Right renal cortex interstitium (tissue), 3 donors: ENCODE measurements at places on chromosomes 2 and 18. TPM values are rescaled to one million over a fixed set of nuclear protein-coding genes. Genes with fewer than 3 reads are reported as not detected.
A peak's percentile ranks its signal among the peaks of the same experiment; 100 is the strongest.

FAM228A gene
- 1.1 TPM for polyA plus RNA-seq

TUBB8B gene
- polyA plus RNA-seq: 0.64 TPM

CNDP1 gene
- polyA plus RNA-seq: 1.5 TPM

CNTNAP5 gene
- not detected for polyA plus RNA-seq

FOXI3 gene
- 0.15 TPM for polyA plus RNA-seq

GALNT5 gene
- polyA plus RNA-seq: 0.47 TPM

HOXD10 gene
- 155 TPM for polyA plus RNA-seq

GRCh38 chr2:128324008-128324896 lies 5.6 kb upstream of the HS6ST1 start:
- no peak for DNase-seq

DNA sequence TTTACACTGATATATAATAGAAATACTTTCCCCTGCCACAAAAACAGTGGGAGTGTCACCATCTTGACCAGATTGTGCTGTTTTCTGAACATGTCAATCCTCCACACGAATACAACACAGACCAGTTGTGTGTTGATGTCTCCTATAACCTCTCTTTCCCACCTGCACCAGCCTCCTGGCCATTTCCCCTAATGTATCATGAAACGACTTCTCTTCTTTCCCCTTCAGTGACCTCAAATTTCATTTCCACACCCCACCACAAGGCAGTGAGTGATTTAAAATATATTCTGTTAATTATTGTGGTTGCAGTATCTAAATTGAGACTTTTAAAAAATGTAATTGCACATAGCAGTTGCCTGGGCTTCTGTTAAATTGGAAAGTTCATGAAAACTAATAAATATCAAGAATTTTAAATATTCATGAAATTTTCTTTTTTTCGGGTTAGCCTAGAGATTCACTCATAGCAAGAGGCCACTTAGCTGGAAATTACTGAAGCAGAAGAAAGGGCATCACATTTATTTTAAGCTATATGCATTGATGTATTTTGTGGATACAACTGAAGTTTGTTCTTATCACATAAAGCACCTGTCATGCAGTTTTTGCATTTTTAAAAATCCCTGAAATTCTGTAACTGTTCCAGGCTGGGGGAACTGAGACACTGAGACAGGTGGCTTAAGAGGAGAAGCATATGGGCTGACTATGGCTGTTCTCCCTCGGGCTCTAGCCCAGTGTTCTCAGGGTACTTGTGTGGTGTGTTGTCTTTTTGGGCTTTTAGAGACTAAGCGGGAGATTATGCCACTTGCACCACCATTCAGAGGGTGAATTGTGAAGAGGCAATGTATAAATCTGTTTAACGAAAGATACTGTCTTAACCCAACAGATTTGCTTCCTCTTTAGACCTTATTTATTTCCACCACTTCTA lies 15.9 kb downstream of the FAM171B start:
- DNase-seq: no peak

DNA sequence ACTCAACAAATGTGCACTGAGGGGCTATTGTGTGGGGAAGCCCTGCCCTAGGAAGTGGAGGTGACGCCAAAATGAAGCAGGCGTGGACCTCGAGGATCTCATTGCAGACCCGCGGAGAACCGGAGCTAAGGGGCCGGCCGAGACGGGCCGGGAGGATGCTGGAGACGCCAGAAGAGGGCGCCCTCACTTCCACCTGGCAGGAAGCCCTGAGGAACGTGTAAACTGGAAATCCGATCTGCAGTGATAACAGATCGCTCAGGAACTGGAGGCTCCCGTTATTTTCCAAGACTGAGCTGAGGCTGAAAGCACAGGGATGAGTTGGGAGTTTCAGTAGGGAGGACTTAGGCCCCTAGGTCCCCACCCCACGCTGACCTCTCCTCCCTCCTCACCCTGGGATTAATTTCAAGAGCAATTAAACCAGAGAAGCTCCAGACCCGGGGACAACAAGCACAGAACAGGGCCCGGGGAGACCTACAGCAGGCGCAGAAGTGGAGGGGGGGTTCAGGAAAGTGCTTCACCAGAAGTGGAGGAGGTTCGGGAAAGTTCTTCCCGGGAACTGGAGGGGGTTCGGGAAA lies 7.7 kb upstream of the COL6A3 start:
- DNase-seq: no peak

GRCh38 chr2:173571021-173571821 lies 216.5 kb downstream of the CDCA7 start:
- DNase-seq: peak; percentile 18

GRCh38 chr2:196159221-196159892 lies 12.0 kb downstream of the STK17B start:
- no peak for DNase-seq

- DNase-seq: no peak
These were observed 1.3 kb upstream of the TLX2 start for GRCh38 chr2:74512744-74513604.

- no peak for DNase-seq
These were observed 29.3 kb downstream of the CUL3 start for GRCh38 chr2:224555823-224556366.

DNA sequence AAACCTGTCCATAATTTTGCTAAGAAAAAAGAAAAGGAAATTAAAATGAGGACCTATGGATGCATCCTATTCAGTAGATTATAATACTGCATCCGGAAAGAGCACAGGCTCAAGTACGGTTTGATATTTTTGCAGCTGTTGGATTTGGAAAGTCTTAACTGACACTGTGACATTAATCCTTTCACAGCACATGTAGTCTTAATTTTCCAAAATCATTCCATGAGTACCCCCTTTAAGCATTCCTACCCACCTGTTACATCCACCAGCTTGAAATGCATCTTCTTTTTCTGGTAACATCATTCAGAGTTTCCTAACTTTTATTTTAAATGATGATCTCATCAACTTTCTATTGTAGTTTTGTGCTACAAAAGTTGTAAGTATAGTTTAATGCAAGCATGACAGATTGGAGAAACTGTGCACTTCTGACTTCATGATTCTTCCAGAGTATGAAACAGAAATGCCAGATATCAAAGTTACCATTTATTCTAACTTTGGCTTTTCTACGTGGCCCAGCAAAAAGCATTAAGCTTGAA lies 113.5 kb downstream of the ESCO1 start:
- no peak for DNase-seq

GRCh38 chr2:70070542-70071268 lies 16.6 kb upstream of the PCBP1 start:
- no peak for DNase-seq

DNA sequence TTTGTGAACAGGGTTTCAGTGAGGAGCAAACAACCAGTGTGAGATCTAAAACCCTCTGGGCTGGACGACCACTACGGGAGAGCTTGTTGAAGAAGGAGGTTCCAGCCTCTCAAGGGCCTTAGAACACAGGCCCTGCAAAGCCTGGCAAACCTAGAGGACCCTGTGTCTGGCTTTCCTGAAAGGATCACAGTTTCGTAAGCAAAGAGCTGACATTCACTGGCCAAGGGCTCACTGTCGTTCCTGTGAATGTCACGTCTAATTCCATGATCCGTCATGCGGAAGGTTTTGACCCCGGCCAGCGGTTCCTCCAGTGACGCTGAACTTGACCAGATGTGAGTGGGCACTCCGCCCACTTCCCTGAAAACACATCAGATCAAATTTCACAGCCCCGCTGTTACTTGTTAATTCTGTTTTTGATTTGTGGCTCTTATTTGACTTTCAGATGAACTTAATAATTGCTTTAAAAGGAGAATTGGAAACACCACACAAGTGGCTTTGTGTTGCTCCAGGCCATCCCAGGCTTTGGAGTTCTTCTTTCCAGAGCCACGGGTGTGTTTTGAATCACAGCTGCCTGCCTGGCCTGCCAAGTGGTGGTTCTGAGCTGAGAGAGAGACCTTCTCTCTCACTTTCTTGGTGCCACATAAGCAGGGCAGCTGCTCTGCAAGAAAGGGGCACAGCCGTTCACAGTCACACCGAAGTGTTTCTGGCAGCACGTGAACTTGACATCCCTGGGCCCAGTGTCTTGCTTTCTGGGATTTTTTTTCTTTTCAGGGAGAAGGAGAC lies 308.4 kb downstream of the NDUFA10 start:
- peak; percentile 52 for DNase-seq

DNA sequence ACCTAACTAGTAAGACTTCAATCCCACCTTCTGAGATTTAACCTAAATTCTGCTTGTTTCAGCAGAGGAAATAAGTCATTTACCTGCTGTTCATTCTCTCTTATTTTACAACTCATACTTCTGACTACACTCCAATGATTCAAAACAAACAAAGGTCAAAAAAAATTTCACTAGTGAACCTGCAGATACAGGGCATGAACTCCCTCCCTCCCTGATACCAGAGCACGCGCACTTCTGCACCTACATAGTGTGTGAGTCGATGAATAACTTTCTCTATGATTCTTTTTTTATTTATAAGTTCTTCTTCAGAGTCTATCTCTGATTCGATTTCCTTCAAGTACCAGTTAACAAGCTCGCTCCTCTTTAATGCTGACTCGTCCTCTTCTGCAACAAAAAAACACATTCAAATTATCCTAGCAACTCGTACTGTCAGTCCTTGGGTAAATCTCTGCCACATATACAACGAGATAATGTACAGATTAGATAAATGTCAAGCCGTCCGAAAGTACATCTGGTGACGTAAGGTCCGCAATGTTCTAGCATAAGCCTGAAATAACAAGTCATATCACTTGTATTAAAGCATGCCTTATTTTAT lies 7.4 kb upstream of the LCT start:
- no peak for DNase-seq

GRCh38 chr18:45201489-45201888 lies 413.8 kb upstream of the SLC14A2 start:
- DNase-seq: no peak

- no peak for DNase-seq
These were observed 187.4 kb upstream of the SH3BP4 start for GRCh38 chr2:234764372-234764771.

DNA sequence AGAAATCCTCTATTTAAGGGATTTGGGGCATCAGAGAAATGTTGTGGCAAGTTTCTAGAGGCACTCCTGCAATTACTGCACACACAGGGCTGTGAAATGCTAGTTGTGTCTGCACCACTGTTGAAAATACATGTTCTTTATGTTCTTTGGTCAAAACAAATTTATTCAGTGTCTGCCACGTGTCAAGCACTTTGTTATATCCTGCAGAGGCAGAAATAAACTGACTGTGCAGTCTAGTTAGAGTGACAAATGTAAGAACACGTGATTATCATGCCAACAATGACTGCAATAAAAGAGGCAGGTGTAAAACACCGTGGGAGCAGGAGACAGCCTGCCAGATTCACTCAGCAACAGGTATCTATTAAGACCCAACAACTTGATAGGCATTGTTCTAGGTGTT lies 423.3 kb downstream of the LRP1B start:
- DNase-seq: no peak

- DNase-seq: no peak
These were observed 27.6 kb downstream of the SPP2 start for GRCh38 chr2:234078129-234078528.

DNA sequence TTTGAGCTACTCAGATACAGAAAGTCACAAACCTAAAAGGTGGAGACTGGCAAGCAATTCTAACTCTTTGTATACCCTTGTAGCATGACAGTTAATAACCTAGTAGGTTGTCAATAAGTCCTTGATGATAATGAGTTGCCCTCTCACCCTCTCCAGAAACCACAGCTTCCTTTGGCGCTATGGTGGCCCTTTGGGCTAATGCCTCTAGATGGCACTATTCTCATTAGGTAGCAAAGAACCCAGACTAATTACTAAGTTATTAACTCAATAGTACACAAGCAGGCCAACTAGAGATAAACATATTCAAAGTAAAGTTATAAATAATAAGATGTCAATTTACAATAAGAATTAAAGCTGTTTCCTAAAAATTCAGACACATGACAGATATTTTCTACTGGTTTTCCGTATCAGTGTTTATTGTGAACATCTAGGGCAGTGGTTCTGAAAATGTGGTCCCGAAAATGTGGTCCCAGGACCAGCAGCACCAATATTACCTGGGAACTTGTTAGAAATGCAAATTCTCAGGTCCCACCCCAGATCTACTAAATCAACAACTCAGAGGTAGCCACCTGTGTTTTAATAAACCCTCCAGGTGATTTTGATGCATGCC lies 41.1 kb downstream of the LDAH start:
- no peak for DNase-seq

DNA sequence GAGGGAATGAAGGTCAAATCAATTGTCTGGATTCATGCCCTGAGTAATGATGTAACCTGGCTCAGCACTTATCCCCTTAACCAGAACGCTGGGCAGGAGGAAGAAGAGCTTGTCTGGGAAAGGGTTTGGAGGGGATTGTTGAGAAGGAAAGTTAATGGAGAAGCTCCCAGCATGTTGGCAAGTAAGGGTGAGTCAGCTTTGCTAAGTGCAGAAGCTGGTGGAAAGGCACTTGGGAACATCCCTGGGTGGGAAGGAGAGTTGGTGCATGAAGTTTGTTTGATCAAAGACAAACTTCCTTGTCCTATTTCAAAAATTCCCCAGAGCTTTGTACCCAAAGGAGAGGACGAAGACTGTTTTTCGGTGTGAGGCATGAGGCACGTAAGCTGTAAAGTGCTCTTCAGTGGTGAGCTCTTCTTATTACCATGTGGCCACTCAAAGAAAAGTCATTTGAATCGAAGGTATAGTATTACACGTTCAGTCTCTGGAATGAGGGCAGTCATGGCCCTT lies 17.6 kb upstream of the DAW1 start:
- DNase-seq: no peak

- no peak for DNase-seq
These were observed 61.5 kb downstream of the PTPN4 start for GRCh38 chr2:119821266-119821665.

- no peak for DNase-seq
These were observed 145.9 kb downstream of the DLGAP1 start for GRCh38 chr18:4309227-4309626.

DNA sequence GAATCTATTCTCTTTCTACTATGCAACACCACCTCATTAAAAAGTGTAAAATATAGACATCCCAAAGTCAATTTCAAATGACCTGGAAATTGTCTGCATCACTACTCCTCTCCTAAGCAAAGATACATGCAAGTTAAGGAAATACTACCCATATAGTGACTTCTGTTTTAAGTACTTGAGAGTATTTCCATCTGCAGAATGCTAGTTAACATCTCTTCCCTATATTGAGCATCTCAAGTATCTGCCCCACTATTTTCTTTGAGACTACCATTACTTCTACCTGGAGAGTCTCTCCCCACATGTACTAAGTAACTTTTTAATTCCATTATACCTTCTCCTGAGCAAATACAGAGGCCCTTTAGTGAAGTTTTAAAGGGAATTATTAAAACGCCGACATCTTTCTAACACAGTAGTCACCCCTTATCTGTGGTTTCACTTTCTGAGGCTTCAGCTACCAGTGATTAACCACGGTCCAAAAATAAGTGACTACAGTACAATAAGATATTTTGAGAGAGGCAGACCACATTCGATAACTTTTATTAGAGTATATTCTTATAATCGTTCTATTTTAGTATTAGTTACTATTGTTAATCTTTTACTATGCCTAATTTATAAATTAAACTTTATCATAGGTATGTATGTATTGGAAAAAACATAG lies 21.8 kb downstream of the CWC22 start:
- no peak for DNase-seq

GRCh38 chr2:128720080-128721022 lies 401.7 kb upstream of the HS6ST1 start:
- no peak for DNase-seq

GRCh38 chr2:171600126-171600525 lies 77.9 kb downstream of the CYBRD1 start:
- no peak for DNase-seq

GRCh38 chr2:159032146-159032545 lies 63.7 kb downstream of the TANC1 start:
- DNase-seq: no peak

- no peak for DNase-seq
These were observed 123.1 kb downstream of the PRPF40A start for GRCh38 chr2:152594022-152594766.

- no peak for DNase-seq
These were observed 1.8 kb downstream of the SLC4A10 start for GRCh38 chr2:161625996-161626395.
